SIG-M5 (cell line): ENCODE measurements at places on chromosomes 1 and 21.

DNA sequence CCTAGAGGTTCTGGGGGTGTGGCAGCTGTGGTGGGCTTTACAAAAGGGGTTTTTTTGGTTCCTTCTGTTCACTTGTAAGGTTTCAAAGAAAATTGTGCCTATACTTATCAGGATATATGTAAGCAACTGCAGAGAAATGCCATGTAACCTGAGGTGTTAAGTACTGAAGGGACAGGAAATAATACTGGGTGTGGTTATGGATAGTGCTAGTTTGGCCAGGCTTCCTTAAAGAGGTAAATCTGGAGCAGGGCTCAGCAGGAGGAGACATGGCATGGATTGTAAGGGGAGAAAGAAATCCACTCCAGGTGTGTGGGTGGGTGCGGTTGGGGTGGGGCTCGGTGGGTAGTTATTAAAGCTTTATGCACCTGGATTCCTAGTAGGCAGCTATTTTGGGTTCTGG, 28.3 kb downstream of the KIRREL1 start:
- no peak for DNase-seq

GRCh38 chr1:91877574-91878208, 8.3 kb downstream of the TGFBR3 start:
- DNase-seq = no peak

GRCh38 chr21:32713726-32714125, 14.1 kb downstream of the SYNJ1 start:
- DNase-seq = no peak

- DNase-seq = no peak
Observed at GRCh38 chr1:90486996-90487395, 230.1 kb downstream of the BARHL2 start.

GRCh38 chr21:32334980-32335531, 36.4 kb downstream of the MRAP start:
- no peak for DNase-seq

DNA sequence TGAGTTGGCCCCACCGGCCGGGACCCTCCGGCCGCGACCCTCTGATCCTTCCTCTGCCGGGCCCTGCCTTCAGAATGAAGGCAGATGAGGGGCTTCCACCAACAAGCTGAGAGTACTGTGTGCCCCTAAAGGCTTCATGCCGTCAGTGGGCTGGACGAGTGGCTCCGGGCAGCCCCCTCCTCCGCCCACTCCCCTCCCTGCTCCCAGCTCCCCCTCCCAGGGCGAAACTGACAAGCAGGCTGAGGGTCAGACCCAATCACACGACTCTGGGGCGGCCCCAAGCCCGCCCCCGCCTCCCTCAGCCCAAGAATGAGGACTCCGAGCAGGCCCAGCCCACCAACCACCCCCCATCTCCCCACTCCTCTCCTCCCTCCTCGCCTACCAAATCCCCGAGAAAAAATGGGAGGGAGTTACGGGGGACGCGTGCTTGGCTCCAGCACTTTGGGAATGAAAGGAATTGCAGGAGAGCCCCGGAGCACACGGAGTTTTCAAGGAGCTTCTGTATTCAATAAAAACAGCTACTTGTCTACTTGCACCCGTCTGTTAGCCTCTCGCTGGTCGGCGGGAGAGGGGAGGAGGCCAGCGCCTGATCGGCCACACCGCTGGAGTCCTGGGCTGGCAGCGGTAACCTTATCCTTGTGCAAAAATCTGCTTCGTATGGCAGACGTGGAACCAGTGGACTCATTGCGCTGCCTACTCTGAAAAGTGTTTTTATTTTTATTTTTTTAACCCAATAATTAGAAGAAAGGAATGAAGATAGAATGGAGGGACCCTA, at the start of gene COL11A1:
COL11A1 (minus strand) TSS at position 147 of the 775 bp plus-strand sequence. CDS start 344 bp downstream, outside the sequence.
- no peak for DNase-seq

GRCh38 chr1:47783638-47784496, 213.3 kb downstream of the TRABD2B start:
- DNase-seq = no peak

DNA sequence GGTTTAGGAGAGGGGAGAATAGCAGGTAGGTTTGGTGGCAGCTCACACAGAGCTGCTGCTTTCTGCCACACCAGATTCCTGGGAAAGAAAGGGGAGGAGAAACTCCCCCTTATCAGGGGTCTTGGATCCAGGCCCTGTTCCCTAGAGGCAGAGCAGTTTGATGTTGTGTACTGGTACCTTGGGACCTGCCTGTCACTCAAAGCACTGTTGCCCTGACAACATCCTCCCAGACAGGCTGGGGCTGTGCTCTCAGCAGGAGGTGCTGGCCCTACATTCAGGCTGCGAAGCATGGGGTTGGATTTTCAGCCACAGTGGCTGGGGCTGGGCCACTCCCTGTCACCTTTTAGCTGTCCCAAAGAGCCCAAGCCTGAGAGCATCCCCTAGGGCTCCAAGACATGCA, 188.0 kb downstream of the GRIK3 start:
- DNase-seq = no peak

DNA sequence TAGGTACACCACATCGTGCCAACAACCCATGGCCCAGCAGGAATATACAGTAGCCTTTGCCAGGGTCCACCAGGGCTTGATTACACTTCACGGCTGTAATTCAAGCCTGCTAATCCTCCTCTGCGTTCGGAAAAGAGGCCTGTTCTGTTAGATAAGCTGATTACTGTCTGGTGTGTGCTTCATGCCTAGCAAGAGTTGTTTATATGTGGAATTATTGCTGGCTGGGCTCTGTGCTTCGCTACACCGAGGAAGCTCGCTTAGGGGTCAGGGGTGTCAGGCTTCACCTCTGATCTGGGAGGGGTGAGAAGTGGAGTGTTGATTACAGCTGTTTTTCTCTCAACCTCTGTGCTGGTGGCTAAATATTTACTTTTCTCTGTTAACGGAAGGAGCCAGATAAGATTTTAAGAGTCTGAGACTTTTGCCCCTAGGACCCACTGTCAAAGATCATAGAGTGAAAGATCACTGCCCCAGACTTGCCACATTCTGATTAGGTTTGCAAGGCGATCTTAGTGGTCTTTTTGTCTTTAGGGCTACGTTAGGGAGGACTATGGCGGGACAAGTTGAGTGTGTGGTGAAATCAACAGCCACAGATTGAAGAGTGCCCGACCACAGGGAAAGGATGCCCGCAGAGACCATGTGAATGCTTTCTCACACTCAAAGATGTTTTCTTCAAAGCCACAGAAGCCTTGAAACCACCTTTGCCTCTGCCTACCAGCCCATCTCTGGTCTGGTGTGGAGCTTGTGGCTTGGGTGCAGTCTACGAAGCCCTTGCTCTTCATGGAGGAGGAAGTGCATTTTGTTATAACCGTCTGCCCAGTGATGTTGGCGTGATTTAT, 216.1 kb downstream of the PBX1 start:
- no peak for DNase-seq

GRCh38 chr1:157137046-157137407, 1.2 kb downstream of the ETV3 start:
- no peak for DNase-seq

DNA sequence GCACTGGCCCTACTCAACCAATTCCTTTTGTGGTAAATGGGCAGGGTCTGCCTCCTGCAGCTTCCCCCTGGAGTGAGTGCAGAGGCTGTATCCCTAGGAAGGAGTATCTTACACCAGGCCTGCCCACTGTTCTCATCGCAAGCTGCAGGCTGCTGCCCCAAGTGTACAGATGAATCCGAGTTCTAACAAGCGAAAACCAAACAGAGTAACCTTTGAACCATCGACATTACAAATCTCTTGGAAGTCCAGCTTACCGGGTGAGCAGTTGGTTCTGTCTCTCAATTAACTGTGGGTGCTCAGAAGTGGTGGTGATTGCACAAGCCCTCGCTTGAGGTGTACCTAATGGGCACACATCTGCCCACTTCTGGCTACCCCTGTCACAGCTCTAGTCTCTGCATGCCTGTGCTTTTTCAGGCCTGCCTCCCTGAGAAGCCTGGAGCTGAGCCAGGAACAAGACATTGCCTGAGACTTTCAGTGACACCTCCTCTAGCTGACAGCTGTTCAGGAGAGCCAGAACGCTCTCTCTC, 22.7 kb downstream of the INAVA start:
- no peak for DNase-seq

- no peak for DNase-seq
Observed at GRCh38 chr1:153357076-153357852, 390 bp upstream of the S100A9 start.

- no peak for DNase-seq
Observed at GRCh38 chr1:240116831-240117769, 25.4 kb downstream of the FMN2 start.

DNA sequence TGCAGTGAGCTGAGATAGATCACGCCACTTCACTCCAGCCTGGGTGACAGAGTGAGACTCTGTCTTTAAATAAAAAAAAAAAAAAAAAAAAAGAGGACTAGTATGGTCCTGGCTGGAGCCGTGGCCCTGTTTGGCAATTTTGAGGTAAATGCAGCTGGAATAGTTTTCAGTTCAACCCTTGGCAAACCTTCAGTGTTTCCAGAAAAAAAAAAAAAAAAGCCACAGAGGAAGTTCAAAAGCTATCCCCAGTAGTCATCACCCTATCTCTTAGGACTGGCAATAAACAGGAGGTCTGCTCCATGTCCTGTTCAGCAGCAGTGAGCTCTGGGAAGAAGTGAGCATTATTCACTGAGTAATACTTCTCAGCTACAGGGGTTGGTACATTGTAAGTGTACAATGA, 56.8 kb upstream of the ERRFI1 start:
- DNase-seq = no peak

DNA sequence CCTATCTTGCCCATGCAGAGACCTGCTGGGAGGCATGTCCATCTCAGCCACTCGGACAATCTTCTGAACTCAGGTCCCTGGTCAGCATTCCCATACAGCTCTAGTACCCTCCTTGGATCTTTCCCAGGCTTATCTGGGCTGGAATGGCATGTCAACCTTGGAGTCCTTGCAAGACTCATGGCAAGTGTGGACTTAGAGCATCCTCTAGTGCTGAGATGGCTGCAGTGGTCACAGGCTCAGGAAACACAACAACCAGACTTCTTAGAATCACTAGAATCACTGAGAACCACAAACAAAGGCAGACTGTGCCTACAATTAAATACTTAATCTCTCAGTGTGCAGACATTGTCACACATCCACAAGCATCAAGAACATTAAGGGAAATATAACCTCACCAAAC, 73.1 kb upstream of the TSHB start:
- DNase-seq = no peak

- DNase-seq = no peak
Observed at GRCh38 chr1:163173121-163173520, 29.6 kb downstream of the RGS5 start.

DNA sequence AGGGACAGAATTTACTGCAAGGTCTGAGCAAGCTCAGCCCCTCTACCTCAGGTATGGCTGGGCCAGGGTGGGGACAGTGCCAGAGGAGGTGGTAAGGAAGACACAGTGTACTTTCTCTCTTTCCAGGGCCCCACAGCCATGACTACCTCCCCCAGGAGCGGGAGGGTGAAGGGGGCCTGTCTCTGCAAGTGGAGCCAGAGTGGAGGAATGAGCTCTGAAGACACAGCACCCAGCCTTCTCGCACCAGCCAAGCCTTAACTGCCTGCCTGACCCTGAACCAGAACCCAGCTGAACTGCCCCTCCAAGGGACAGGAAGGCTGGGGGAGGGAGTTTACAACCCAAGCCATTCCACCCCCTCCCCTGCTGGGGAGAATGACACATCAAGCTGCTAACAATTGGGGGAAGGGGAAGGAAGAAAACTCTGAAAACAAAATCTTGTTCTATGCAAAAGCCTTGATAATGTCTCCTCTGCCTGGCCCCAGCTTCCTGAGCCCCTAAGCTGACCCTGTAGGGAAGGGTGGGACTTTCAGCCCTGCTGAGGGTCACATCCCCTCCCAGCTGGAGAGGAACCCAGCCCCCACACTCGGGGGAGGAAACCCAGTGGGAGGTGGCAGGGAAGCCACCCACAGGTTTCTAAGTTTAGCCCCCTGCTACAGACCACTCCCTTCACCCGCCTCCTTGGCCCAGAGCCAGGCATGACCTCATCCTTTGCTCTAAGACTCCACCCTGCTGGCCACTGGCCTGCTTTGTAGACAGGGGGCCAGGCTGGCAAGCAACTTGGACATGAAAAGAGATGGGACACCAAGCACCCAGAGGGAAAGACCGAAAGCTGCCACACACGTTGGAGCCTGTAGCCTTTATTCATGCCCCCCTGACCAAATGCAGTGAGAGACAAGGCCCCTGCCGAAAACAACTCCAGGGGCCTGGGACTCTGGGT, 6.4 kb downstream of the RHOC start:
- peak; percentile 46 for DNase-seq

DNA sequence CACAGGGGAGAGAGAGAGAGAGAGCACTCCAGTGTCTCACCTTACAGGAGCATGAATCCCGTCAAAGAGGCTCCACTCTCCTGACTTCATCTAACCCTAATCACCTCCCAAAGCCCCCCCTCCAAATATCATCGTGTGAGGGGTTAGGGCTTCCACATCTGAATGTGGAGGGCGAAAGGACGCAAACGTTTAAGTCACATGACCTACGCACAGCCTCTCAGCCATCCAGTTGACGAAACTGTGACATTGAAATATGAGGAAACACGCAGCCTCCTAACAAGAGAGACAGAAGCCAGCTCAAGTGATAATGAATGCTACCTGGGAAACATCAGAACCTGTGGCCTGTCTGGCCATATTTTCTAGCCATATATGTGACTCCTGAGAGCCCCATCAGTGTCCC, 63.7 kb downstream of the MATN1 start:
- DNase-seq = no peak

GRCh38 chr1:186291271-186291670, 83.8 kb downstream of the TPR start:
- DNase-seq = no peak

DNA sequence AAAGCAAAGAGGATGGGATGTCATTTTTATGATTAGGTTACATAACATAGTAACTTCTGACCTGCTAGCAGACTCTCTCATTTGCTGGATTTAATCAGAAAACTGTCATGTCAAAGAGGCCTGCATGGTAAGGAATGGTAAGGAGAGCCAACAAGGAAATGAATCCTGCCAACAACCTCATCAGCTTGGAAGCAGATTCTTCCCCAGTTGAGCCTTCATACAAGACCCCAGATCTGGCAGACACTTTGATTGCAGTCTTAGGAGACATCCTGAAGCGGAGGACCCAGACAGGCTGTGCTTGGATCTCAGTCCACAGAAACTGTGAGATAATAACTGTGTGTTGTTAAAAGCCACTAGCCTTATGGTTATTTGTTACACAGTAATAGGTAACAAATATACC, 27.6 kb upstream of the MARK1 start:
- DNase-seq = no peak

DNA sequence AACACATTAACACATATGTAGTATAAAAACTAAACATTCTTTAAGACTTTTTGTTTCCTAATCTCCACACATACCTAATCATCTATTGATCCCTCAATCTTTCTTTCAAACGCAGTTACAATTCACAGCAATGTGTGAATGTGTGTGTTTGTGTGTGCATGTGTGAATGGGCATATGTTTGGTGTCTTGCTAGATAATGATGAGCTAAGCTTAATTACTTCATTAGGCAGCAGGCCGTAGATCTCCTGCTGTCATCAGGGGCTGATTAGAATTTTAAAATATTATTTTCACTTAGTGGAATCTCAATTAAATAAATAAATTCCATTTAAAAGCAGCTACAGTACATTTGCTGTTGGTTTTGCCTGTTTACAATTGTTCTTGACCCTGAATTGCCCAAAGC, 187.8 kb upstream of the LHX8 start:
- no peak for DNase-seq

GRCh38 chr1:171160211-171160610, 24.9 kb upstream of the FMO2 start:
- no peak for DNase-seq
